ENCODE measurements at places on chromosomes 12 and 14.

DNA sequence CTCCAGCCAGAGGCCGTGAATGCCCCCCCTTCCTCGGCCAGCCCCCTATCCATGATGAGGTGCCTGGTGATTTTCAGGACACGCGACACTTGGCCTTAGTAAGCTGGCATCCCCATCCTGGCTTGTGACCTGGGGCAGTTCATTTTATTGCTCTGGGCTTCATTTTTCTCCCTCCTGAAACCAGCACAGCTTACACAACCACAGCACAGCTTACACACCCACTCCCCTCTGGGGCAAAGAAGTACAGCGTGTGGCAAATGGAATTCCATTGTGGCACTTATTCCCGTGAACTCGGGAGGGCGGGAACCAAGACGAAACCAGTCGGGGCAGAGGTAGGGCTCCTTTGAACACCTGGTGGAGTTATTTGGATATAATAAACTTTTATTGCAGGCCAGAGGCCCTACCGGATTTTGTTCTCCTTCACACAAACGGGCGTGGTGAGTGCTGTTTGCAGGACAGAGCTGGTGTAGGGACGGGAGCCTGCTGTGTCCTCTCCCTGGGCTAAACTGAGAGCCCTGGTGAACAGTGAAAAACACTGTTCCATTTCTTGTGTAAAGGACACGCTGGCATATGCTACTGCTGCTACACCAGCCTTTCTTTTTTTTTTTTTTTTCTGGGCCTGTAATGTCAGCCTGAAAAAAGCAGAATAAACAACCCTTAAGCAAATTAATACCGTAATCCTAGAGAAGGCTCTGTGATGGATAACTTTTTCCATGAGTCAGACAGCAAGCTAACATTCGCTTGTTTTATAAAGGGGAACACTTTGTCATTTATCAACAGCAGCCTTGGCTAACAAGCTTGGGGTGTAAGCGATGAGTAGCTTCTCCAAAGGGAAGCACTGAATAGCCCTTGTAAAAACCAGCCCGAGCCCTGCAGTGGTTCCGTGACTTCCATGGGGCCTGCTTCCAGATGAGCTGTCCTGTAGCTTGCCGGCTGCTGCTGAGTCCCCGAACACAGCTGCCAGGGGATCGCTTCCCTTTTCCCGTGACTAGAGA lies 29.3 kb downstream of the CD9 start:
- DNase-seq = no peak

GRCh38 chr14:24798911-24799462 lies 165.0 kb upstream of the GZMB start:
- DNase-seq = no peak

GRCh38 chr14:20331053-20331613 lies 1.9 kb downstream of the CCNB1IP1 start:
- DNase-seq = peak; percentile 23

- no peak for DNase-seq
Observed at GRCh38 chr12:113276306-113276705, 55.0 kb downstream of the TPCN1 start.

DNA sequence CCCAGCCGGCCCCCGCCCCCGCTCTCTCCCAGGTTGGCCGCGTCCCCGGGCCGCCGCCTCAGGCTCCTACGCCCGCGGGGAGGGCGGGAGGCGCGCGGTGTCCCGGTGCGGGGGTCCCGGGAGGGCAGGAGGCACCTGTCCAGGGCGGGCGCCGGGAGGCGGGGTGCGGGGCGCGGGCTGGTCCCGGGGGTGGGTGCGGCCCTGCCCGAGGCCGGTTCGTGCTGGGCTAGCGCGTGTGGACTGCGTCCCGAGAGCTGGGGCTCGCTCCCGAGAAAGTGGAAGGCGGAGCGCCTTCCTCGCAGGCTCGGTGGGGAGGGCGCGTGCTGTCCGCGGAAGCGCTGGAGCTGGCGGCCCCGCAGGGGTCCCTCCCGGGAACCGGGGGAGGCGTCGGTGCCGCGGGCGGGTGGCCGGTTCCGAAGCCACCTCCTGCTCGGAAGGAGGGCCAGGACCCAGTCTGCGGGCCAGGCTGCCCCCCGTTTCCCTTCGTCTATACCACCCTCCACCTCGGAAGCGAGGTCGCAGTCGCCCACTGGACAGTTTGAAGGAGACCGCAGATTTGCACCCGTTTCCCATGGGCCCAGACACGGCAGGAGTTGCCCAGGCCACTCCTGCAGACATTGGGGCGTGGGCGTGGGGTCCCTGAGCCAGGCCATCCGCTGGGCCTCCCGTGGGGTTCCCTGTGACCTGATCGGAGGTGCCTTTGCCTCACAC lies 636 bp downstream of the ZFYVE21 start:
- peak; percentile 17 for DNase-seq

DNA sequence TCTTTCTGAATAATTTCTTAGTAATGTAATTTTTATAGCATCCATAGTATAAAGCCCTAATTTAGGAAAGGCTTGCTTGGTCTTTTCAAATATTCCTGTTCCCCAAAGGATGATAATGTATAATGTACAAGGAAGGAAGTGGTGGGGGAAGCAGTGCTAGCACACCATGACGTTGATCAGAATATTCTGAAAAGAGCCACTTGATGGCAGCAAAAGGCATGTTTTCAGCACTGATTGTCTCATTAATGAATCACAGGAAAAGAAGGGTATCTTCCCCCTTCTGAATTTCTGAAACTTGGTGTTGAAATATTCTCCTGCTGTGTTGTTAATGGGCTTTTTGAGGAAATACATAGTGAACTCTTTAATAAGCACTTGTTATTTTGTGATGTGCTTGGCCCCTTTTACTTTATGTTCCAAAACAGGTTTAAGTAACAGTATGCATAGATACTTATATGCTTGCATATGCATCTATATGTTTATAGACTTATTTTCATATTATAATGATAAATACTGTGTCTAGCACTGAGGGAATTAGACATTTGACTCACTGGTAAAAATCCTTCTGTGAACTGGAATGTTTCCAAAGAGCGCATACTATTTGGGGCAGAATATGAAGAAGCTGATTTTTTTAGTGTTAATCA lies 122.0 kb downstream of the TMEM117 start:
- peak; percentile 73 for DNase-seq
